Neuronal stem cell (in vitro differentiated cells): ENCODE measurements at places on chromosomes 6 and 20.

DNA sequence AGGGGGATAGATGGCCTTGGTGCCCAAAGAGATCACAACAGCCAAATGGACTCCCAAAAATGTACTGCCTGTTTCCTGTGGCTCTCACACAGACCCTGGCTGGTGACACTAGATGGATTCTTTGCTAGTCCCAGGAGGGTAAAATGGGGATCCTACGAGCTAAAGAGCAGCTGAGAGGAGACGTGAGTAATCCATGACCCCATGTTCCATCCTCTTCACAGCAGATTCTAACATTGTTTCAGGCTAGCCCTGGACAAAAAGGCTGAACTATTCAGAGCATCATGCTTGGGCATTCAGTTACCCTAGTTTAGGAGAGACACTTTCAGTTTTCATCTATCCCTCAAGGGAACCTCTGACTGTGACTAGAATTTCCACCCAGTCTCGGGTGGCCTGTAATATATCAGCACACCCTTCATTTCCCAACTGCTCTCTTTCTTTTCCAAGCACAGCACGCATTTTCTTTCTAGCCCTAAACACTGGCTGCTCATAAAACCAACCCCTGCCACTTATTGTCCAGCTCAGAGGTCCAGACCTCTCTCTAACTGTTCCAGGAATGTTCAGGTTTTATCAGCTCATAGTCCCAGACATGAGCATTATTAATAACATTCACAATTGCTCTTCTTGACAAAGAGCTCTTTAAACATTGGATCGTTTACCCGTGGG, 48.5 kb downstream of the SLC22A1 start:
- no peak overlapping the region for H3K4me3 ChIP-seq
- H3K27ac ChIP-seq: no peak overlapping the region
- peaks cover 5% of the 10 kb centered on the region for H3K4me1 ChIP-seq
- H3K27me3 ChIP-seq: no peaks in the 10 kb centered on the region

DNA sequence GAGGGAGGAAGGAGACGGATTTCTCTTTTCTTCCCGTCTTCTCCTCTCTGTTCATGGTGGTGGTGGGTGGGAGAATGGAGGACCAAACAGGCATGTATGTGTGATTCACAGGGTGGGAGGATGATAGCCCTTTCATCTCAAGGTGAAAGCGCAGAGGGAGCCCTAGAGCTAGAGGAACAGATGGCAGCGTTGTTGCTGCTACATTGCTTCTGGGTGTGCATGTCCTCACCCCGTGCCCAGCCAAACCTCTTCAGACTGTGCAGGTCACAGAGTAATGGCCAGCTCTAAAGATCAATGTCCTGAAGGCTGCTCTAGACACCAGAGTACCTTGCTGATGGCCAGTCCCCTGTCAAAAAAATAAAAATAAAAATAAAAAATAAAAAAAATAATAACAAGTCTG, 301.8 kb downstream of the TBC1D7 start:
- H3K4me3 ChIP-seq: no peak overlapping the region
- no peaks in the 10 kb centered on the region for H3K36me3 ChIP-seq
- no peak for DNase-seq
- H3K27me3 ChIP-seq: no peaks in the 10 kb centered on the region
- H3K4me1 ChIP-seq: no peaks in the 10 kb centered on the region

DNA sequence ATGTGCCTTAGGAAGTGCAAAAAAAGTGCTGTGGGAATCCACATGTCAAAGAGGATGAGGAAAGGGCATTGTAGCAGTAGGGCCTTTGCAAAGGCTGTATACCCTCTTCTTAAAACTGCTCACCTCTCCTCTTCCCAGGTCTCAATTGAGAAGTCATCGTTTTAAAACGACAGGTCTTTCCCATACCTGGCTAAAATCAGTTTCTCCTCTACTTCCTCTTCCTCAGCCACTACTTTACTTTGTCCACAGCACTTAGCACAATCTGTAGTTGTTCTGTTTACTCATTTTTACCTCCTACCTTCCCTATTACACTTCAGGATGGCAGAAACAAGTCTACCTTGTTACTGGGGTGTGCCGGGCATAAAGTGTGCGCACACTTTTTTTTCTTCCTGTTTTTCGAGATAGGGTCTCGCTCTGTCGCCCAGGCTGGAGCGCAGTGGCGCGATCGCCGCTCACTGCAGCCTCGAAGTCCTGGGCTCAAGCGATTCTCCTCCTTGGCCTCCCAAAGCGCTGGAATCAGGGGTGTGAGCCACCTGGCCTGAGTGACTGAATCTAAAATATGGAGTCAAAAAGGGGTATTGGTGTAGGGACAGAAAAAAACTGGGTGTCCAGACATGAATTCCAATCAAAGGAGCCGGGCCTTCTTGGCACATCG, 9.8 kb upstream of the ELOVL5 start:
- H3K27ac ChIP-seq: peak overlapping the region; percentile 79
- peaks cover 20% of the 10 kb centered on the region for H3K4me1 ChIP-seq
- peak overlapping the region; percentile 58 for H3K4me3 ChIP-seq
- no peak for DNase-seq
- H3K27me3 ChIP-seq: no peaks in the 10 kb centered on the region

DNA sequence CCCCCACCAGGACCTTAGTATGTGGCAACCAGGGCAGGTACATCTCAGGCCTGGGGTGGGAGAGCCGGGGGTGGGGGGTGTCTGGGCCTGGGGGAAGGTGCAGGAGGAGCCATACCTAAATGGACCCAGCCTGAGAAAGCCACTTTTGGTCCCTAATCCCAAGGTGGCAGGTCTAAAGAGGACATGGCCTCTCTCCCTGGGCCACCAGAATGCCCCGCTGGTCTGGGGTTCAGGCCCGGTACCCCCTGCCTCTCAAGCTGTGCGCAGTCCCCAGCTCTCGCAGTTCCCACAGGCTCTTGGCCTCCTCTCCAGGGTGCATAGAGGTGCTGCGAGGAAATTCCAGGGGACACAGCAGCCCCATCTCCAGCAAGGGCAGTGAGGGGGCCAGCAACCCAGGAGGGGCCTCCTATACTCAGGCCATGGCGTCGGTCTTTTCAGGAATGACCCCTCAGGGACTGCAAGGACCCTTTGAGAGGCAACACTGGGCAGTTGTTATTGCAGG, 1.1 kb upstream of the AVP start:
- H3K4me3 ChIP-seq: no peak overlapping the region
- peaks cover 4% of the 10 kb centered on the region for H3K4me1 ChIP-seq
- no peak overlapping the region for H3K27ac ChIP-seq
- DNase-seq: no peak
- H3K36me3 ChIP-seq: no peaks in the 10 kb centered on the region

DNA sequence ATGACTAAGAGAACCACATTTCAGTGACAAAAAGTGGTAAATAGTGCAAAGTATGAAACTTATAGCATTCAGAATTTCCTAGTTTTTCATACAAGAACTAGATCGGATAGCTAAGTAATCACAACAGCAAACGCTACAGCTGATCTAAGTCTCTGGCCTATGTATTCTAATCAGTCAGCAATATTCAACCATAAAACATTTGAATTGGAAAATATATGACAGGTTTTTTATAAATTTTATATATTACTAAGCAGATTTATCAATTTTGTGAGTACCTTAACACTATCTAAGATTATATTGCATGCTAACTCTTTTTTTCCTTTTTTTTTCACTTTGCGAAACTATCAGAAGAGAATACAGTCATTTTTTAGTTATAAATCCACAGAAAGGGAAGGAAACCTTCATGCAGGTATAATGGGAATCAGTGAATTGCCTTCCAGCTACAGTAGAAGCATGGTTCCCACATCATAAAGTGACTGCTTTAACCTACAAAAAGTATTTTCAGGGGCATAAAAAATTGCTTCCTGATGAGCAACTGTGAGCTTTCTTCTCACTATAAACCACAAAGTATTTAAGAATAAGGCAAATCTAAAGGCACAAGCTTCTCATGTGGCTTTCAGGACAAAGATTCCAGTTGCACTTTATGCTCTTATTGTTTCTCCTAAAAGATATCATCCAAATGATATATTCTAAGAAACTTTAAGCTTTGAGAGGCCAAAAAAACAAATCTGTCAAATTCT, 74.0 kb upstream of the GJE1 start:
- no peak for DNase-seq
- no peak overlapping the region for H3K27ac ChIP-seq
- H3K27me3 ChIP-seq: no peaks in the 10 kb centered on the region
- H3K4me1 ChIP-seq: peaks cover 7% of the 10 kb centered on the region

- H3K4me3 ChIP-seq: no peak overlapping the region
- no peak overlapping the region for H3K27ac ChIP-seq
- peaks cover 14% of the 10 kb centered on the region for H3K36me3 ChIP-seq
- peaks cover 42% of the 10 kb centered on the region for H3K27me3 ChIP-seq
- no peak for DNase-seq
Measured at GRCh38 chr20:63472862-63473390, 471 bp upstream of the KCNQ2 start.

DNA sequence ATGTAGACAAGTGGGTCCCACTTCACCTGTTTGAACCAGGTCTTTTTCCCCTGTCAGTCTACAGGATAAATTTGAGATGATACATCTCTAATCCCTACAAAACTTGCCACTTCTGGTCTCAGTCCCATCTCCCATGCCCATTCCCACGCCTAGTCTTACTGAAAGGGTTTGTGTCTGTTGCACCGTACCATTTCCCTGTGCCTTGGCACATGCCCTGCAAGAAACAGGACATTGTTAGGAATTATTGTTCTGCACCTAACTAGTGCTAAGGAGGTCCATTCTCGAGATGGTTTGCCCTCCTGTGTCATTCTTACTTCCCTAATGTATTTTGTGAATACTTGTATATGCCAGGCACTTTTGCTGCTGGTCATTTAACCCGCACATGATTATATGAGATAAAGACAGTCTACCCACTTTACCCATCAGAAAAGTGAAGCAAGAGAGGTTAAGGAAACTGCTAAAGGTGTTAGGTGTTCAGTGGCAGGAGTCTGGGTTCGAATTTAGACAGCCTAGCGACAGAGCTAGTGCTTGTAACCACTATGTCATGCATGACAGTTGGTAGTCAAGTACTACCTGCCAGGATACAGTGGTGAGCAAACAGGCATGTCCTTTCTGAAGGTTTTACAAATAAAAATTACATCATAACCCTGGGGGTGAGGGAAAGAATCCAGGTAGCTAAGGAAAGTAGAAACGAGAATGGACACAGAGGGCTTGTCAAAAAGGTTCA, 12.7 kb downstream of the FAM217A start:
- no peak overlapping the region for H3K27ac ChIP-seq
- no peaks in the 10 kb centered on the region for H3K27me3 ChIP-seq
- H3K36me3 ChIP-seq: peaks cover 53% of the 10 kb centered on the region
- H3K4me3 ChIP-seq: no peak overlapping the region
- DNase-seq: no peak

- H3K4me1 ChIP-seq: no peaks in the 10 kb centered on the region
- H3K27ac ChIP-seq: no peak overlapping the region
- no peak for DNase-seq
- no peaks in the 10 kb centered on the region for H3K27me3 ChIP-seq
- H3K36me3 ChIP-seq: no peaks in the 10 kb centered on the region
Measured at GRCh38 chr6:4925580-4925979, 78.3 kb downstream of the RPP40 start.

DNA sequence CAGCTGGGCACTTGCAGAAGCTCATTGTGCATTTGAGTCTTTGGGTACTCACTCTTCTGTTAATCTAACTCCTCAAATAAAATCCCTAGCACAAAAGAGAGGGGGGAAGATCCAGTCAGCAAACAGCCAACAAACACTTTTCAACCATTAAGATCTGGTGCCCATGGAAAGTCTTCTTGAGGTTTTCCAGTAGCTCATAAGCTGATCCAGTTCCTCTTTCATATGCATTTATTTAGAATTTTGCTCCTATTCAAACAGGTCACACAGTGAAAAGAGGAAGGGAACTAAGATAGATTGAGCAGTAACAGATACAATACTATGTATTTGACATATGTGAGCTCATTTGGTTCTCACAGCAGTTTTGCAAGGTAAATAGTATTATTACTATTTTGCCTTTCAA, 38.6 kb downstream of the HLA-DPB1 start:
- DNase-seq: no peak
- no peak overlapping the region for H3K27ac ChIP-seq
- no peak overlapping the region for H3K4me3 ChIP-seq
- no peaks in the 10 kb centered on the region for H3K36me3 ChIP-seq
- H3K27me3 ChIP-seq: peaks cover 53% of the 10 kb centered on the region
- peaks cover 5% of the 10 kb centered on the region for H3K4me1 ChIP-seq

- no peak overlapping the region for H3K27ac ChIP-seq
- no peak overlapping the region for H3K4me3 ChIP-seq
- no peak for DNase-seq
- H3K4me1 ChIP-seq: no peaks in the 10 kb centered on the region
Measured at GRCh38 chr6:32375739-32376529, 4.2 kb upstream of the TSBP1 start.

GRCh38 chr6:52610011-52610410, 33.2 kb upstream of the TRAM2 start:
- H3K4me3 ChIP-seq: no peak overlapping the region
- peaks cover 2% of the 10 kb centered on the region for H3K4me1 ChIP-seq
- H3K27me3 ChIP-seq: no peaks in the 10 kb centered on the region
- DNase-seq: no peak
- H3K27ac ChIP-seq: no peak overlapping the region

- no peak for DNase-seq
- H3K27ac ChIP-seq: no peak overlapping the region
- H3K4me3 ChIP-seq: no peak overlapping the region
Measured at GRCh38 chr6:143432588-143432987, 17.9 kb downstream of the ADAT2 start.
